Stimulated activated CD8-positive, alpha-beta memory T cell treated with anti-CD3 and anti-CD28 coated beads, Interleukin-7, amount 100 ng/mL, for 1 hour (primary cell): ENCODE measurements at places on chromosomes 7 and 10.

GRCh38 chr7:91201442-91202113, 62.7 kb upstream of the FZD1 start:
- DNase-seq: no peak

DNA sequence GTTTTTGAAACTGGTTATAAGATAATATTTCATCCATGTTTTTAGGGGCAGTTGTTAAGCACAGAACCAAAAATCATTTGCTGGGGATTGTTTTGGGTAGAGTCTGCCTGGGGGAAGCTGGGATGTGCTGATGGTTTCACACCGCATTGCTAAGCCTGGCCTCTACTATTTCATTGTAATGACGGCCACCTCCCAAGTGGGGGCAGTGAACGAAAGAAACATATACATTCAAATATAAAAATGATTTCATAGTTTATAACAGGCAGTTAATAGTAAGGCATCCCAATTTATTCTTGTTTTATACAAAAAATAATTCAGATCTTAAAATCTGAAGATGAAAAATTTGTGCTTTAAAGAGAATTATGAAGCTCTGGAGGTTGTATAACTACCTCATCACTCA, 750.8 kb downstream of the REEP3 start:
- no peak for DNase-seq

- DNase-seq: no peak
These were observed 48.4 kb upstream of the BTRC start for GRCh38 chr10:101305320-101306241.

GRCh38 chr10:16816830-16817124, 447 bp downstream of the RSU1 start:
- DNase-seq: no peak
